ENCODE measurements at places on chromosomes 7 and 10.
A peak's percentile ranks its signal among the peaks of the same experiment; 100 is the strongest.

DNA sequence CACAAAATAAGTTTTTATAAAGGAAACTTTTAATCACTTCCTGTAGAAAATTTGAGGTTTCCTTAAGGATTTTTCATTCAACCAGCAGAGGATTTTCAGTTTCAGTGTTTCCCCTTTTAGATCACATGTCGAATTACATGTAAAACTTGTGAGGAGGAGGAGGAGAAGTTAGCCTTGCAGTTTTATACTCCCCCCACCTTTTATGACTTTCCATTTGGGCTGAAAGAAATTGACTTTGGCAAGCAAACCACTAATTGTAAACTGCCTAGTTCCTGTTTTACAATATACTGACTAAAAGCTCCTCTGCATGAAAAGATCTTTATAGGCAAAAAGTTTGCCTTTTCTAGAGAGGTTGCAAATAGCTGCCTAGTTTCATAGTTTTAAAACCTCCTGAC, 3.0 kb downstream of the BAMBI start:
- H3K27me3 ChIP-seq, result no peaks in the 10 kb centered on the region
- H3K4me1 ChIP-seq, result peaks cover 11% of the 10 kb centered on the region
- peak overlapping the region; percentile 99 for H3K4me3 ChIP-seq
- no peak for DNase-seq
- H3K36me3 ChIP-seq, result peaks cover 10% of the 10 kb centered on the region

GRCh38 chr7:137923380-137923779, 76.6 kb upstream of the DGKI start:
- H3K4me3 ChIP-seq, result no peak overlapping the region
- H3K27me3 ChIP-seq, result no peaks in the 10 kb centered on the region
- H3K27ac ChIP-seq, result peak overlapping the region; percentile 15
- peaks cover 19% of the 10 kb centered on the region for H3K4me1 ChIP-seq
- H3K36me3 ChIP-seq, result peaks cover 22% of the 10 kb centered on the region

DNA sequence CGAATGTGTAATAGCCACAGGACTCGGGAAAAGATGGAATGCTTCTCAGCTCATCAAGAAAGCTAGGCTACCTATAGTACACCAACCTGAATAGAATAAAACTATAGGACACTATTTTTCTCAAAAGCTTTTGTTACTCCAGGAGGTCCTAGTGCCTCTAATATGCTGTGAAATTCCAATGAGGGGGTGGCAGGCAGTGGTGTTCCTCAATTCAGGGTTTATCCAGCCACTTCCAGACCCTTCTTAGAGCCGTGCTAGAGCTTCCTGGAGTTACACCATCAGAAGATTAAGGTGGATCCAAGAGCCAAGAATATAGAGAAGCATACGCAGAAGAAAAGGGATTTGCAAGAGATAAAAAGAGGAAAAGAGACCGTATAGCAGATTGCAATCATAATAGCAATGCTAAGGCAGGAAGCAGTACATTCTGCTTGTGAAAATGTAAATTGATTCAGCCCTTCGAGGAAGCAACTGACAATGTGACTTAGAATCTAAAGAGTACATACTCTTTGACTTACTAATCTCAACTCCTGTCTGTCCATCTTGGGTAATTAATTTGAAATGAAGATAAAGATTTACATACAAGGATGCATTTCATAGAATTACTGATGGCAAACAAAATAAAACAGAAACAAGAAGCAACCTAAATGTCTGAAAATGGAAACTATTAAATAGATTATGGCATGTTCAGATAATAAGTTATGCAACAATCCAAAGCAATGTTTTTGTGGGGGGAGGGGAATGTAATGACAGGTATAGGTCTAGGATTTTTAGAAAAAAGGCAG, 2.1 kb downstream of the ST8SIA6 start:
- H3K27ac ChIP-seq, result no peak overlapping the region
- no peaks in the 10 kb centered on the region for H3K27me3 ChIP-seq
- H3K36me3 ChIP-seq, result no peaks in the 10 kb centered on the region
- H3K4me1 ChIP-seq, result peaks cover 6% of the 10 kb centered on the region

- DNase-seq, result no peak
- peaks cover 5% of the 10 kb centered on the region for H3K4me1 ChIP-seq
- peaks cover 73% of the 10 kb centered on the region for H3K36me3 ChIP-seq
- H3K27ac ChIP-seq, result no peak overlapping the region
- H3K4me3 ChIP-seq, result no peak overlapping the region
Measured at GRCh38 chr7:6403907-6404306, 43.8 kb downstream of the DAGLB start.
